Stimulated activated CD4-positive, alpha-beta T cell treated with anti-CD3 and anti-CD28 coated beads, TNF-alpha, amount 100 ng/mL, for 24 hours (primary cell): ENCODE measurements at places on chromosomes 11 and 22.

DNA sequence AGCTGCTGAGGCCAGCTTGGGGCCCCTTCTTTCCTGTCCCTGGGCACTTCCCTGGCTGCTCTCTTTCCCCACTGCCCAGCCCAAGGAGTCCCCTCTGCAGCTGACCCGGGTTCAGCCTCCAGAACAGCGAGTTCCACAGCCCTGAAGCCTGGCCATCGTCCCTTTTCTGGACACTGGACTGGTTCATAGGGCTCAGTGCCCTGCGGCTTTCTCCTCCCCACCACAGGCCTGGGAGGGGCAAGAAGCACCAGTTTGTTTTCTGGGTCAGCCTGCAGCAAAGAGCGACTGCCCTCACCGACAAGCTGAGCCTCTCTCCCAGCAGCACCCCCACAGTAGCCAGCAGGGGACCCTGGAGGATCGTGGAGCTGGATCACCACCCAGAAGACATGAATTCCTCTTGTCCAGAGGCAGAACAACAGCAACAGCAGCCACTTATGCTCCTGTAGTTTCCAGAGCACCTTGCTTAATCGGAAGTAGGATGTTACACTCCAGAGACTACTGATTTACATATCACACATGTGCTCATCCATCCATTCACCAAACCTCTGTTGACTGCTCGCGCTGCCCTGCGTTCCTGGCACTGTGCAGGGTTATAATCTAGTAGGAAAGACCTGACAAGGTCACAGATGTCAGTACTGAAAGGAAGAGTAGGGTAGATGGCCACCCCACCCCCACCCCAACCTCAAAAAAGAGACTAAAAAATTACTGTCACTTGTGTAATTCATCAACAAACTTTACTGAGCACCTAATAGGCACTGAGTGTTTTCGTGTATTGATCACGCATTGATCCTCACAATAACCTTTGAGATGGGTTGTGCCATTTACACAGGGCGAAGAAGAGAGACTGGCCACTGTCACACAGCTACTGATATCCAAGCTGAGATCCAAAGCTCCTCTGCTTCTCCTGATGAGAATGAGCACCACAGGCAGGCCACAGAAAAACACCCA, 13.0 kb upstream of the CXCR5 start:
- DNase-seq = no peak

- DNase-seq = no peak
These were observed 13.2 kb upstream of the POU2F3 start for GRCh38 chr11:120226714-120227113.

GRCh38 chr11:77658213-77659013, 20.8 kb upstream of the CLNS1A start:
- no peak for DNase-seq

- DNase-seq = no peak
These were observed 97.1 kb downstream of the ME3 start for GRCh38 chr11:86575208-86575855.

DNA sequence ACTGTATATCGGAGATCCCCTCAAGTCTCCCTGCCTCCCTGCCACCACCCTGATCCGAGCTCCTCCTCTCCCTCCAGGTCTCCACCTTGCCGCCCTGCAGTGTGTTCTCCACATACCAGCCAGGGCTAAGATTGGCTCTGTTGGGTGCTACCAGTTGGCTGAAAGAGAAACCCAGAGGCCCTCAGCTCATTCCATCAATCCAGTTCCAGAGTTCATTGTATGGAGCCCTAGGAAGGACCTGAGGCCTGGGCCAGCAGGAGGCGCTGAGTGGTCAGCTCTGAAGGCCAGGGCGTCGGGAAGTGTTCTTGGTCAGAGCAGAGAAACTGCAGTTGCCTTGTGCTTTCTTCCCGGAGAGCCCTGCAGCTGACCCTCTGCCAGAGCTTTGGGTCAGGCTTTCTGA, 2.2 kb upstream of the TOP3B start:
- no peak for DNase-seq

DNA sequence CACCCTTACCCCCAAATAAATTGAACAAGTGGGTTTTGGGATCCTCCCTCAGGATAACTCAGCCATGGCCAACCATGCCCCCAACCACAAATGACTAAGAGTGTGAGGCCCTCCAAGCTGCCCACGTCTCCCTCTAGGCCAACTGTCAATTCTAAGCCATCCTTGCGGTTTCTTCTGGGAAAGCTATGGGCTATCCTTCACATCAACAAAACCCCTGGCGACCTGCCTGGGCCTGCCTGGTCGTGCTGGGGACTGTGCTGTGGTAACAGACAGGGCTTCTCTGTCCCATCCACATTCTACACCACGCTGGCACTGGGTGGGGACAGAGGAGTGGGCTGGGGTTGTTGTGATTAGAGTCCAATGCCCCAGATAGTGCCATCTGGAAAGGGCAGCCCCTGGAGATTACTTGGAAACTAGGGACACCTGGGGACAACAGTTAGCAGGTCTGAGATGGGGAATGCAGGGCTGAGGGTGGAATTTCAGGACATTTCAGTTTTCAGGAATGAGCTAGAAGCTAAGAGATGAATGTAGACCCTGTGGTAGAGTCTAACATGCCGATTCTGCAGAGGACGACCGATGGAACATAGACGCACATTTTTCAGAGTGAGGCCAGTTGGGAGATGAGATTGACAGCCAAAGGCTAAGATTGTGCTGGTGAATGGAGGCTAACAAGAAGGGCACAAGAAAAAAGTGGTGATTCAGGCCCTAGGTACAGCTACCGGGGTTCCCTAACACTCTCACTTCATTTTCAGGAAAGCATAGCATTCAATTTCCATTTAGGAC, 131.9 kb downstream of the RASSF10 start:
- no peak for DNase-seq

GRCh38 chr22:49282596-49282995, 545.1 kb downstream of the BRD1 start:
- no peak for DNase-seq

DNA sequence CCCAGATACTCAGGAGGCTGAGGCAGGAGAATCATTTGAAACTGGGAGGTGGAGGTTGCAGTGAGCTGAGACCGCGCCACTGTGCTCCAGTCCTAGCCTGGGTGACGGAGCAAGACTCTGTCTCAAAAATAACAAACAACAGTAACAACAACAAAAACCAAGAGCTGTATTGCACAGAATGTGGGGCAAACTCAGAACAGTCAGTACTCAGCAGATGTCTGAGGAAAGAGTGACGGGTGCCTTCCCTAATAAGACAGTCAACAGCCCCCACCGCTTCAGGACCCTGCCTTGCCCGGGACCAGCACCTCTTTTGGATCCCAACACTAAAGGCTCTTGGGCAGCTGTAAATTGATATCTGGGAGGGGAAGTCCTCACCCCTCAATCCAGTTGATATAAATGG, 40.3 kb downstream of the RIBC2 start:
- DNase-seq = no peak

DNA sequence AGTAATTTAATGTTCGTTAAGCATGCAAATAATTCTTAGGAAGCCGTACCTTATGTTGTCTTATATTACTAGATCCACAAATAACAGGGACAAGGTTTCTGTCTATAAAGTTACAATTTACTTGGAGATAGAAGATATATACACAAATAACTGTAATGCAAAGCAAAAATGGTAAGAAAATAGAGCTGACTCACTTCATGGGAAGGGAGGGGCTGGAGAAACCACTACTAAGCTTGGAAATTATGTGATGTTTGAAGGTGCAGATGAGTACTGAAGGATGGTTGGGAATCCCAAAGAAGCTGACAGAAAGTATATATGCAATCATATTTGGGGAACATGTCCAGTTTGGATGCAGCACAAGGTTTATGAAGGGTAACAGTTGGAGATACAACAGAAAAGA, 4.0 kb downstream of the NPAT start:
- DNase-seq = no peak

- no peak for DNase-seq
These were observed 23.4 kb upstream of the SHISAL1 start for GRCh38 chr22:44335903-44336803.

GRCh38 chr11:117794772-117795629, 2.0 kb downstream of the DSCAML1 start:
- no peak for DNase-seq

DNA sequence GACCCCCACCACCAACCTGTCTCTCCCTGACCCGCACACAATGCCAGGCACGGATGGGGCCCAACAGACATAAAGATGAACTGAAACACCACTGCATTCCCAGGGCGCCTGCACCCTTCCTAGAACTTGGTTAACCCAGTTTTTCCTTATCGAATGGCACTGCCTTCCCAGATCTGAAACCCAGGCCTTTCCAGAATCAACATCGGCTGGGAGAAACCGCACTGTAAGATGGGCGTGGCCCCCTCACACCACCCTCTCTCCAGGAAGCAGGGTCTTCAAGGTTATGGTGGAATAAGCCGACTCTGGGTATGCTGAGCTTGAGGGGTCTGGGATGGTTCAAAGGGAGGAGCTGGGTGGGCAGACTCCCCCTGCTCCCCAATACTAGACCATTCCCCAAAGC, 23.1 kb downstream of the LRFN4 start:
- DNase-seq = no peak

DNA sequence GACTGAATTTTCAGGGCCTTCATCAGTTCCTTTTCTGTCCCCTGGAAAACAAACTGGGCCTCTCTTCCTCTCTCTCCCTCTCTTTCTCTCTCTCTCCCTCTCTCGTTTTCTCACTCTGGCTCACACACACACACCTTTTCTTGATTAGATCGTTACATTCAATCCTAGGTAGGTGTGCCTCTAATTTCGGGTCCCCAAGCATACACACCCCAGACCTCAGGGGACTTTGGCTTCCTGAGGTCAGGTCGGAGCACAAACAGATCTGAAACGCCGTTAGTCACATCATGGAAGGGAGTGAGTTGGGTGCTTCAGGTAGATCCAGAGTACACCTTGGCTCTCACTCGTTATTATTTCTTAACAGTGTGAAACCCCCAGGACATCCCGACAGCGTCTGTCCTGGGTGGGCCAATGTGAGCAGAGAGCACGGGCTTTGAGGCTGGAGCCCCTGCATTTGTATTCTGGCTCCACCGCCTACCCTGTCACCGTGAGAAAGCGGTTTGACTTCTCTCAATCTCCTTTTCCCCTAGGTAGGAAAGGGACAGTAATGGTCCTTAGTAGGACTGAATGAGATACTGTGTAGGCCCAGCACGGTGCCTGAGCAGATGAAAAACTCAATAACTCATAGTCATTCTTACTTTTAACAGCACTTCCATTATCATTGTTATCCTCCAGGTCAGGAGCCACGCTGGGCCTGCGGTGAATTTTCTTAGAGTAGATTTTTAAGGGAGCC, 37.3 kb upstream of the POU2AF1 start:
- no peak for DNase-seq

DNA sequence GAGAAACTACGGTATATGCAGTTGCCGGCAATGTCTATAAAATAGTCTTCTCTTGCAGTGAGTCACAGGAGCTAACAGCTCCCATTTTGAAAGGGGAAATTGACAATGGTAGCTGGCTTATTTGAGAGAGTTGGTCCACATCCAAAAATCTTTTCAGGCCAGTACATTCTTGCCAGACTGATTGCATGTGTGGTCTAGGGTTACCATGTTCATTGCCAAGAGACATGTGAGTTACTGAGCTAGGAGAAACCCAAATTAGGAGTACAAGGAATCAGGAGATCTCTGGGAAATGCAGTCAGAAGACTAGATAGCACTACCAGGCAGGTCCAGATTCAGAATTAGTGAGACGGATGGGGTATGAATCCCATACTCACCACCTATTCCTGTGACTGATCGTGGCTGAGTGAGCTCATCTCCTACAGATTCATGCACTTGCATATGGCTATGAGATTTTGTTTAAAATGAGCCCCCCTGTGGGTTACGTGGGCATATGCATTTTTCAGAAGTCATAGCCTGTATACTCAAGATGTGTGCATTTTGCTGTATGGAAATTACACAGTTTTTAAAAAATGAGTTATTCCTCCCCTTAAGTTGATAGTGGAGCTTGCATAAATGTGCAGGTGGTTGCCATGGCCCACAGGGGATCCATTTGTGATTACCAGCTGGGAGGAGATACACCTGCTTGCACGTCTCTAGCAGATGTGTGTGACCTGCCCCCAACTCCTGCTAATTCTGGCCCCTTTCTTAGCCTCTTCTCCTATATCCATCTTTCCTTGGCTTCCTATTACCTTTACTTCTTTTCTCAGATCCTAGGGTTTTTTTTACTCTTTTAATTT, 102.7 kb downstream of the COMMD9 start:
- no peak for DNase-seq

- DNase-seq = no peak
These were observed 125.4 kb upstream of the ARHGAP20 start for GRCh38 chr11:110837603-110838002.

DNA sequence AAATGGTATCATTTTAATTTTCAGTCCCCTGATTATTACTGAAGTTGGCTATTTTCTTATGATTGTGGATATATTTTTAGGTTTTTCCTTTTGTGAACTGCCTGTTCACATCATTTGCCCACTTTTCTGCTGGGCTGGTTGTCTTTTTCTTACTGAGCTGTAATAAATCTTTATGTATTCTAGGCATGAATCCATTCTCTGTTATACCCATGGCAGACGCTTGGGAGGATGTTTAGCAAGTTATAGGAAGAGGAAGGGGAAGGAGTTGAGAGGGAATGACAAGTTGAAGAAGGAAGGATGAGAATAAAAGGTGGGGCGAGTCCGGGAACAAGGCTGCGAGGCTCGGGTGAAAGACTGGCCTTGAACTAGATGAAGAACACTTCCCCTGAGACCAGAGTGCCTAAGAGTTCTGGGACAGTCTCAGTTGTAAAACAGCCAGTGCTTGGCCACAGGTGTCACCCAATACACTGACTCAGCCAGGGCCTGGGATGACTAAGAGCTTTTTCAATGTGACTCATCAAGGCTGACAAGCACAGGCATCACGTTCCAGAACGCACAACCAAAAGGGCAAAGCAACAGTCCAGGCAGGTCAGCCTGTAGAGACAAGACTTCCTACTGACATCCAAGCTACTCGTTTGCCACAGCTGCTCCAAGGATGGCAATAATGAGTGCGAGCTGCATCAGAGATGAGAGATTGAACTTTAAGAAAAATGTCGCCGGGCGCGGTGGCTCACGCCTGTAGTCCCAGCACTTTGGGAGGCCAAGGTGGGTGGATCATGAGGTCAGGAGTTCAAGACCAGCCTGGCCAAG, 35.2 kb downstream of the LRFN4 start:
- peak; percentile 66 for DNase-seq

DNA sequence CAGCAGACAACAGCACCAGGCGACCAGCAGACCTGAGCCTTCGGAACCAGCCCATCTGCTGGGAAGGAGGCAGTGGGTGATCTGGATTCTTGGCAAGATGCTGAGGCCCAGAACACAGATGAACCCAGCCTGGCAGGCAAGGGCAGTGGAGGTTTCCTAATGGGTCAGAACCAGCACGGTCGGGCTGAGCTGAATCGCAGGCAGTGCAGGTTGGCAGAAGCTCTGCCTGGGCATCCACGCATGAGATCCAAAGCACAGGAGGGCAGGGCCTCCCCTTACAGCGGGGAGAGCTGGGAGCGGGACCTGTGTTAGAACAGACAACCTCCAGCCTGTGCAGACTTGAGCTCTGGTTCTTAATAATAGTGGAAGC, 47.5 kb downstream of the DSCAML1 start:
- DNase-seq = no peak

- no peak for DNase-seq
These were observed 218.7 kb downstream of the FAM76B start for GRCh38 chr11:95570845-95571244.
